Fibroblast of the aortic adventitia (primary cell): ENCODE measurements at places on chromosomes 1 and 21. TPM values are rescaled to one million over a fixed set of nuclear protein-coding genes. Genes with fewer than 3 reads are reported as not detected.
A peak's percentile ranks its signal among the peaks of the same experiment; 100 is the strongest.

The APOBEC4 gene
- total RNA-seq = not detected in 2 replicates

The STUM gene
- 0.98 TPM in 1 of 2 replicates, not detected in the other for total RNA-seq

The APH1A gene
- total RNA-seq = 83.5 and 110 TPM in 2 replicates

The AJAP1 gene
- total RNA-seq = under 0.01 and 0.57 TPM in 2 replicates

The APCS gene
- not detected in 2 replicates for total RNA-seq

The NFASC gene
- total RNA-seq = 22.0 and 25.9 TPM in 2 replicates

The ZSWIM5 gene
- 0.49 and 4.7 TPM in 2 replicates for total RNA-seq

The SYNC gene
- total RNA-seq = 141 and 240 TPM in 2 replicates

The THEM5 gene
- not detected in 2 replicates for total RNA-seq

The KPNA6 gene
- total RNA-seq = 42.4 and 56.2 TPM in 2 replicates

DNA sequence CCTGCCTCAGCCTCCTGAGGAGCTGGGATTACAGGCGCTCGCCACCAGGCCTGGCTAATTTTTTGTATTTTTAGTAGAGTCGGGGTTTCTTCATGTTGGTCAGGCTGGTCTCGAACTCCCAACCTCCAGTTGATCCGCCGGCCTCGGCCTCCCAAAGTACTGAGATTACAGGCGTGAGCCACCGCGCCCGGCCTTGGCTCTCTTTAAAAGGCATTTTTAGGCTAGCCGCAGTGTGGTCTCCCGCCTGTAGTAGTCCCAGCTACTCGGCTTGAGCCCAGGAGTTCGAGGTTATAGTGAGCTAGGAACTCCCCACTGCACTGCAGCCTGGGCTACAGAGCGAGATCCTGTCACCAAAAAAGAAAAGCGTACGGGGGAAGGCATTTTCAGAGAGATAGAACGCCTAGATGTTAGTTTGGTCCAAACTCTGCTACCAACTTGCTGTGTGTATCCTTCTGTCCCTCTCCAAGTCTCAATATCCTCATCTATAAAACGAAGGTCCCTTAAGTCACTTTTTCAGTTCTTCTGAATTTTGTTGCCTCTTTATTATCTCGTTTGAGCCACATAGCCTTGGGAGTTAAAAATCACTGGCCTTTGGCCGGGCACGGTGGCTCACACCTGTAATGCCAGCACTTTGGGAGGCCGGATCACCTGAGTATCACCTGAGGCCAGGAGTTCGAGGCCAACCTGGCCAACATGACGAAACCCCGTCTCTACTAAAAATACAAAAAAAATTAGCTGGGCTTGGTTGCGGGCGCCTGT, 734 bp downstream of the MED18 start:
- peak; percentile 30 for DNase-seq

DNA sequence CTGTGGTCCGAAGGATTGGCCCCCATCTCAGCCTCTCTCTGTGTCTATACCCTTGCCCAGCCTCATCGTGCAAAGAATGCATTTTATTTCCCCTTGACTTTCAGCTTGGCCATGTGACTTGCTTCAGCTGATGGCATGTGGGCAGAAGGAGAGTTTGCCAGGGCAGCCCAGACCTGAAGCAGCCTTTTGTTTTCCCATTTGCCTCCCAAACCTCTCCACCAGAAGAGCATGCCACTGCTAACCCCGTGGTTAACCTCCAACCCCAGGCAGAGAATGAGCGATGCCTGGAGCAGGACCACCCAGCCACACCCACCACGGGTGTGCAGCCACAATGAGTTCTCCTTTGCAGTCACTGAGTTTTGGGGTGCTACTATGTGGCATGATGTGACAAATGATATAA, 136.4 kb downstream of the SETD4 start:
- DNase-seq = no peak

DNA sequence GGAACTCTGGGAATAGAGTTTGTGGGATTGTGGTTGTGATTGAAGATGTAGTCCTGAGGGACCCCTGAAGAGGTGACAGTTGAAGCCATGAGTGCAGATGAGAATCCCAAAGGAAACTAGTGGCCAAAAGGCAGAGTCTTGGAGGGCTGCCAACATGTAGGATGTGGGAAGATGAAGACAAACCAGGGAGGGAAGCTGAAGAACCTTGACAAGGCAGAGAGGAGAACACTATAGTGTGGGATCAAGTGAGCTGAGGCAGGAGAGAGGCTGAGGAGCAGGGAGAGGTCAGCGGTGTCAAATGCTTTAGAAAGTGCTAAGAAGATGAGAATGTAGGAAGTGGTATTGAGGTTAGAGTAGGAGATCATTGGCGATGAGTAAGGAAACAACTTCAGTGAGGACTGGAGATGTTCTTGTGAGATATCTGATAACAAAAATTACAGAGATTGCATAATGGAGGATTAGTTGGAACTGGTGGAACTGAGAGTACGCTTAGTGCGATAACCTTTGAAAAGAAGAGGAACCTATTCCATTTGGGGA, 88.5 kb upstream of the VCAM1 start:
- peak; percentile 22 for DNase-seq

DNA sequence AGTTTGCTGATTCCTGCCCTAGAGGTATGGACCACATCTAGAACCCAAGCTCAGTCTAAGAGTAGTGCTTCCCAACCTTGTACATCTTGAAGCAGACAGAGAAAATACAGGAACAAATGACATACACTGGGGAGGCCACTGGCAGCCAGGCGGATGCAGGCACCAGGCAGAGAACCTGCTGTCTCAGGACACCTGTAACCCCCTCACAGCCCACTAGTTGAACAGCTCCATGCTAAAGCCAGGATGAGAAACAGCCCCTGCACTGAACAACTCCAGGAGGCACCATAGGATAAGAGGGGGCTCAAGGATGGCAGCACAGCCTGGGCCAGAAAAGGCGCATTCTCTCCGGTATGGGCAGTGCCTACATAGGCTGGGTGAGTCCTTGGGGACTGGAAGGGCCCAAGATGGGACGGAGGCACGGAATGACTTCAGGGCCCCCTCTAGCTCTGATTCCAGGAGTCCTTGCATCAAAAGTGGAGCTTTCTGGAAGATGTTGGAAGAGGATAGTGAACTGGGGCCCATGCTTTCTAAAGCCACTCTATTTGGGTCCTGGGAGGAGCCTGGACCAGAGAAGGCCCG, 16.0 kb downstream of the MEF2D start:
- DNase-seq = no peak

DNA sequence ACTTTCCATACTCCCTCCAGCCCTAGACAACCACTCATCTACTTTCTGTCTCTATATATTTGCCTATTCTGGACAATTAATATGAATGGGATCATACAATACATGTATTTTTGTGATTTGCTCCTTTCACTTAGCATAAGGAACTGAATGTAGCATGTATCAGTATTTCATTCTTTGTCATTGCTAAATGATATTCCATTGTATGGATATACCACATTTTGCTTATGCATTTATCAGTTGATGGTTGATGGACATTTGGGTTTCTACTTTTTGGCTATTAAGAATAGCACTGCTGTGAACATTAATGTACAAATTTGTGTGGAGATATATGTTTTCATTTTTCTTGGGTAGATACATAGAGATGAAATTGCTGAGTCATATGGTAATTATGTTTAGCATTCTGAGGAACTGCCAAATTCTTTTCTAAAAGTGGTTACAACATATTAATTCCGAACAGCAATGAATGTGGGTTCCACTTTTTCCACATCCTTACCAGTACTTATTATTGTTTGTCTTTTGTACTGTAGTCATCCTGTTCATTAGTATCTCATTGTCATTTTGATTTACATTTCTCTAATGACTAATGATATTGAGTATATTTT, 121.0 kb downstream of the LRRC40 start:
- DNase-seq = peak; percentile 13

- peak; percentile 37 for DNase-seq
Observed at GRCh38 chr1:244801246-244801645, 34.2 kb upstream of the COX20 start.

GRCh38 chr1:158675563-158676323, 10.8 kb downstream of the SPTA1 start:
- DNase-seq = no peak

DNA sequence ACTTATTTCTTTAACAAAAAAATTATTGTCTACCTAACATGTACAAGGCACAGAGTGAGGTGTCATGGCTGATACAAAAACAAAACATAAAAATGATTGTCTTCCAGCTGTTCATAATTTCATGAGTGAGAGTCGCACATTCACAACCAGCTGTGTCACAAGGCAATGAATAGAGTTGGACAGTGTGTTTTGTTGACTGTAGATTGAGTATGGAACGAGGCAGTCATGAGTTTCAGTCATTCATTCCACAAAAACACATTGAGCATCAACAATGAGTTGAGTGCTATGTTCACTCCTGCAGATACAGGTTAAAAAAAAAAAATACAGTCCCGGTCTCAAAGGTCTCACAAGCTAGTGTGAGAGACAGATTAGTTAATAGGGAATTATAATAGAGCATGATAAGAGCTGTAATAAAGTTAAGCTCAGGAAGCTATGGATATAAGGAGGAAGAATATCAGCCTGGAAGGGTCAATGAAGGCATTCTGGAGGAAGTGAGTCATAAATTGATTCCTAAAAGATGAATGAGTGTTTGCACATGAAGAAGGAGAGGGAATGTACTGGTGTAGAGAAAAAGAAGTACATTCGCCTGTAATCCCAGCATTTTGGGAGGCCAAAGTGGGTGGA, 47.8 kb upstream of the ARHGAP29 start:
- DNase-seq = no peak

- DNase-seq = peak; percentile 67
Observed at GRCh38 chr21:27132266-27132665, 165.4 kb upstream of the ADAMTS5 start.

GRCh38 chr21:31576428-31576827, 83.1 kb upstream of the SOD1 start:
- DNase-seq = no peak

DNA sequence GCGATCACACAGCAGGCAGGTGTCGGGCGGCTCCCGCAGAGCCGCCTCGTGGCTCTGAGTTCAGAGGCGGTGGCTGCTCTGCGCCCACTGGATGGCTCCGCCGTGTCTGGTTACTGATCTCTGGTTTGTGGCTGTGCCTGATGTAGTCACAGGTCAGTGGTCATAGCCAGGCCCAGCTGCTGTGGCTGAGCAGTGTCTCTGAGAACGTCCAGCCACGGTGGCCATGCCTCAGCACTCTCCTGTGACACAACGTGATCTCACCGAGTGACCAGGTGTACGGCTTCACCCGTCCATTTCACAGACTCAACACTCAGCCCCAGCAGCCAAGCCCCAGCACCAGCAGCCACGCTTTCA, 61.2 kb downstream of the KCNN3 start:
- no peak for DNase-seq

DNA sequence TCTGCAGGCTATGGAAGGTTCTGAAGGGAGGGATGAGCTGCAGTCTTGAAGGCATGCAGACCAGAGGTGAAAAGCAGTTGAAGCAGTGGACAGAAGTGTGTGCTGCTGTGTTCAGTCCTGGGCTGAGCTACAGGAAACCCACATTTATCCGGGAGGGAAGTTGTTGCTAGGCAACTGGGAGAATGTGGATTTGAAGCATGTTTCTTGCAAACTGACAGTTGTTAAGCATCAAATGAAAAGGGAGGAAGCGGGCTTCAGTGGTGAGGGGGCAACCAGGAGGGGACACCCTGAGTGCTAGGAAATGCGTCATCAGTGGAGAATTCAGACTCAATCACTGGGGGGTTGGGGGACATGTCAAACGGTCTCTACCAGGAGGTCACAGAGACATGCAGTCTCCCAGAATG, 28.7 kb downstream of the ABCA4 start:
- no peak for DNase-seq

DNA sequence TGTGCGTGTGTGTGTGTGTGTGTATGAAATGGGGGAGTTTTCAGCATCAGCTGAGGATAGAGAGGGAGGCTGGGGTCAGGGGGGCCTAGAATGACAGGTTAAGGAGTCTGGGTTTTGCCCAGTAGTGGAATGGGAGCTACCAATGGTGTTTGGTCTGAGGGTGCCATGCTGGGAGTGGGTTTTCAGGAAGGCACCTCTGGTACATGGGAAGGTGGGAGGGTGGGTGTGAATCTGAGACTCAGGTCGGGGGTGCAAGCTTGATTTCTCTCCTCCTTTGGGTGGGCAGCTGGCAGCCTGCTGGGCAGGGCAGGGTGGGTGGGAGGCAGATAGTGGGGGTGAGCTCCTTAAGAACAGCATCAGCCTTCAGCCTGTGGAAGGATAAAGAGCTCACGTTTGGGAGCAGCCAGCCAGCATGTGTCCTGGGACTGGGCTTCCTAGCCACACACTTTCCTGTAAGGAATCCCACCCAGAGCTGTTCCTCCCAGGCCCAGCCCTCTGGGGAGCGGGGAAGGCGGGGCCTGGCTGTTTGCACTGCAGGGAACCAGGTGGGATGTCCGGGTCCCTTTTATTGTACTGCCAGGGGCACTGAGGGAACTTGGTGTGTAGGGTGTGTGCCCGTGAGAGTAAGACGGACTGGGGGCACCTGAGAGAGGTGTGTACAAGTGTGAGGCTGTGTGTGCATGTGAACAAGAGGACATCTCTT, 152.8 kb downstream of the FOXD2 start:
- no peak for DNase-seq

DNA sequence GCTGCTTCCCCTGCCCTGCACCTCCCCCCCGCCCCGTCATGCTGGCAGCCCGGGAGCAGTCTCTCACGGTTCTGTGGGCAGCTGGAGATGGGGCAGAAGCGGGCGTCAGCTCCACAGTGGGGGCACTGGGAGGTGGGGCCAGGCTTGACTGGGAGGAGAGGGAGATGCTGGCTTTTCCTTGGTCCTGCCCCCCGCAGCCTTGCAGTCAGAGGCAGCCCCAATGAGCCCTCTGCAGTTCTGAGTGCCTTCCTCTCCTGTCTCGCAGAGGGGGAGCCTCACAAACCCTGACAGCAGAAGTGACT, 21.7 kb downstream of the ARHGEF10L start:
- no peak for DNase-seq

- DNase-seq = no peak
Observed at GRCh38 chr1:41330588-41331545, 30.4 kb upstream of the FOXO6 start.

DNA sequence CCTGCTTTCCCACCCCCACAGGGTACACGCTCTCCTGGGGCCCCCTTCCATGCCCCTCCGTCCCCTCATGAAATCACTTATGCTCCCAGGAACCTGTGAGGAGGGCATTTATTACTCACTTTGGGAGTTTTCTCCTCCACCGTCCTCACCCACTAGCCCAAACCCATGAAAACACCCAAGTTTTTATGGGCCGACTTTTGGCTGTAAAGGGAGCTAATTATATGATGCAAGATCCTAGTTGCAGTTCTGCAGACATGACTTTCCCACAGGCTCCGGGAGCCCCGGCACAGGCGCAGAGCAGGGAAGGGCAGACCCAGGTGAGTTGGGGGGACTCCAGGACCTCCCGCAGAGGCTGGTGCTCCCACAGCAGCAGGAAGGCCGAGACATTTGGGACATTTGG, 29.7 kb downstream of the EPHA2 start:
- DNase-seq = no peak

GRCh38 chr1:58845942-58846341, 62.1 kb upstream of the JUN start:
- DNase-seq = no peak

DNA sequence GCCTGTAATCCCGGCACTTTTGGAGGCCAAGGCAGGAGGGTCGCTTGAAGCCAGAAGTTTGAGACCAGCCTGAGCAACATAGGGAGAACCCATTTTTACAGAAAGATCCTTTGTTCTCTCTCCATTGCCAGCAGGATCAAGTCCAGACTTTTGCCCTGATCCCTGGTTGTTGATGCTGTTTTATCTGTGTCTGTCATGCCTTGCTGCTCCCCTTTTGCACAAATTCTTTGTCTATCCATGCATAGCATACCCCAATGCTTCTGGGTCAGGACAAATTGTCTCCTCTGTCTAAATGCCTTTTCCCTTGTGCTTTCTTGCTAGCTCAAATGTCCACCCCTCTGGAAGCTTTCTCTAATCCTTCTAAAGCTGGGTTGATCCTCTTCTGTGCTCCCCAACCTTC, 25.3 kb upstream of the FAAH start:
- no peak for DNase-seq

- DNase-seq = no peak
Observed at GRCh38 chr1:3312310-3312897, 142.1 kb upstream of the ARHGEF16 start.

GRCh38 chr1:85179522-85179921, 21.3 kb downstream of the SYDE2 start:
- DNase-seq = no peak
